ENCODE measurements at places on chromosomes 1 and 21.

DNA sequence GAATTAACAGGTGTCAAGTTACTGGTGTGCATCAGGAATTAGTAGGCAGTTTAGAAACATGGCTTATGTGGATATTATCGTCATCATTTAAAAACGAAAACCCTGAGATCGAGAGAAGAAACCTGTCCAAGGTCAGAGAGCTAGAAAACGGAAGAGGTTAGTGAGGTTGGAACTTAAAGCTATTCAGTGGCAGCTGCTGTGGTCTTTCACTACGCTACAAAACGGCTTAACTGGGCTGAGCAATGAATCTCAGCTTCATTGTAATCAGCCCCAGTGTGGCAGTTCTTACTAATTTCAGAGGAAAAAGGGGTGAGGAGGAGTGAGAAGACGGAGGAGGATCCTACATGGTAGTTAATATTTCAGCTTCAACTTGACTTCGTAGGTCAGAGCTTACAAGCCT, 77.9 kb downstream of the DAB1 start:
- no peak for DNase-seq
- H3K27me3 ChIP-seq, result no peaks in the 10 kb centered on the region
- H3K4me3 ChIP-seq, result no peak overlapping the region
- no peaks in the 10 kb centered on the region for H3K36me3 ChIP-seq
- no peaks in the 10 kb centered on the region for H3K4me1 ChIP-seq

DNA sequence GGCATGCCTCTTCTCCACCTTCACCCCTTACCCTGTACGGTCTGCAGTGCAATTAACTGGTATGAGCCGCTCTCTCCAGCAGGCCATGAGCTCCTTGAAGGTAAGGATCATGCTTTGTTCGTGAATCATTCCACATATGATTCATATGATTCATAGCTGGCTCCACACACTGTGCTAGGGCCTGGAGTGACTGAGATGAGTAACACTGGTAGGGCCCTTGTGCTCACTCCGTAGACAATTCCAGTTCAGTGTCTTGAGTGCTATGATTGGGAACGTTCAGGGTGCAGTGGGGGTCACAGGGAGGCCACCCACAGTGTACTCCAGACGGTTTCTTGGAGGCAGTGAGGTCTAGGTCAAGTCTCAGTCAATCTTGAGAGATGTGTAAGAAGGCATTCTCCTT, 239.8 kb downstream of the LMX1A start:
- H3K4me1 ChIP-seq, result peaks cover 3% of the 10 kb centered on the region
- H3K36me3 ChIP-seq, result no peaks in the 10 kb centered on the region
- no peak overlapping the region for H3K4me3 ChIP-seq

- H3K27me3 ChIP-seq, result no peaks in the 10 kb centered on the region
- no peak overlapping the region for H3K4me3 ChIP-seq
- no peak for DNase-seq
- no peaks in the 10 kb centered on the region for H3K36me3 ChIP-seq
- peaks cover 96% of the 10 kb centered on the region for H3K4me1 ChIP-seq
Measured at GRCh38 chr1:8382608-8383505, 64.9 kb downstream of the SLC45A1 start.

GRCh38 chr1:27418326-27419185, 26.1 kb downstream of the GPR3 start:
- H3K4me1 ChIP-seq, result peaks cover 59% of the 10 kb centered on the region
- peak; percentile 75 for DNase-seq
- peaks cover 22% of the 10 kb centered on the region for H3K36me3 ChIP-seq
- H3K27ac ChIP-seq, result peak overlapping the region; percentile 88
- H3K4me3 ChIP-seq, result no peak overlapping the region

- H3K36me3 ChIP-seq, result peaks cover 6% of the 10 kb centered on the region
- H3K27ac ChIP-seq, result no peak overlapping the region
- no peaks in the 10 kb centered on the region for H3K27me3 ChIP-seq
- no peak overlapping the region for H3K4me3 ChIP-seq
Measured at GRCh38 chr1:27332536-27333281, 9.1 kb upstream of the SYTL1 start.

DNA sequence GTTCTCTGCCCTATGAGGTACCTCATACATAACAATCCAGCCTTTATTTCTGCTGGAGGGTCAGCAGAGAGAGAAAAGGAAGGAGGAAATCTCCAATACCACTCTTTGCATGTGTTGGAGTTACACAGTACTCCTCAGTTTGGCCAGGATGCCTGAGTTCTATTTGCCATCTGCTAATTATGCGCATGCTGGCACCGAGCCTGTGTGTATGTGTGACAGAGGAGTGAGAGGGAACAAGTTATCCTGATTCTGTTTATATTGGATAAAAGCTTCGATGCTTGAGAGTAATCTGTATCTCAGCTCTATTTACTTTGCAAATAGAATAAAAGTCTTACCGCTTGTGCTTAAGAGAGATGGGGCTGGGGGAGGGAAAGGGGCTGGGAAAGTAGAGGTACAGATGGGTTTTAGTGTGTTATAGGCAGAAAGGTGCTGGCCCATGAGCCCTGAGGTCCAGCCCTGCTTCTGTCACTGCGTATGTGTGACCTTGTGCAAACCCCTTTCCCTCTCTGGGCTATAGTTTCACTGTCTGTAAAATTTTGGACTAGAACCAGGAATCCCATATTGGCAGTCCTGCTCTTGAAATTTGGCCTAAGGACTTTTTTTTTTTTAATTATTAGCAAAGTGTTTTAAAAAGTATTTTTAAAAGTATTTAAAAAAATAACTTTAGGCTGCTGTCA, 54.5 kb upstream of the PLXNA2 start:
- no peaks in the 10 kb centered on the region for H3K27me3 ChIP-seq
- H3K4me3 ChIP-seq, result no peak overlapping the region
- H3K4me1 ChIP-seq, result no peaks in the 10 kb centered on the region
- no peak overlapping the region for H3K27ac ChIP-seq

- DNase-seq, result no peak
- H3K27me3 ChIP-seq, result no peaks in the 10 kb centered on the region
- H3K36me3 ChIP-seq, result no peaks in the 10 kb centered on the region
- H3K4me3 ChIP-seq, result no peak overlapping the region
- no peak overlapping the region for H3K27ac ChIP-seq
- H3K4me1 ChIP-seq, result no peaks in the 10 kb centered on the region
Measured at GRCh38 chr1:55725378-55725777, 510.2 kb upstream of the USP24 start.

DNA sequence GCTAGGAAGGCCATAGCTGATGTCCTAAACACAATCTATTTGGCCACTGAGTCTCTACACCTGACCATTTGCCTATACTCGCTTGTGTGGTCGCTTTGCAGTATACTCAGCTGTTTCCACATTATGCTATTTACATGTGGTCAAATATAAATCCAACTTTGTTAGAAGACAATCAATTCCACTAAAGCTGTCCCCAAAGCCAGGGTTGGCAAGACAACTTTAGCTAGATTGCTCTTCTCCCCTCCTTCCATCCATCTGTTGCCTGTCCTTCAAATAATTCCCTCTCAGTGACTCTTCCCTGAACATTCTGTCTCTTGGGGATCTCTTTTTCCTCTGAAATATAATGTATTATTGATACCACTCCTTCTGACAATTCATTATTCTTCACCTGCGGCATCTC, 30.1 kb downstream of the AVPR1B start:
- no peak overlapping the region for H3K27ac ChIP-seq
- H3K4me3 ChIP-seq, result no peak overlapping the region
- no peaks in the 10 kb centered on the region for H3K4me1 ChIP-seq

DNA sequence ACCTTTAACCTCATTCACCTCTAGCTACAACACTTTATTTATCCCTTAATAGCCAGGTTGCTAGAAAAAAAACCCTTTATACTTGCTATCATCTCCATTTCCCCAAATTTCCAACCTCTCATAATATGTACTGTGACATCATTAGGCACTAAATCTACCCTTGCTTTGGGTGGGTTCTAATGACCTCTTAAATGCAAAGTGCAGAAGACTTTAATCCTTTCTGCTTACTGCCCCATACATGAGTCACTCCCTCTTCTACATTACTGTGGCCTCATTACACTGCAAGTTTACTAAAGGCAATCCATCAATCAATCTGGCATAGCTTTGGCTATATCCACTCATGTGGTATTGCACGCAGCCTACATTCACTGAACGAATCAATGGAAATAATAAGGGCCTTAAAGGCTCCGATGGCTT, 353.3 kb downstream of the SMYD3 start:
- no peaks in the 10 kb centered on the region for H3K4me1 ChIP-seq
- H3K27ac ChIP-seq, result no peak overlapping the region
- no peak overlapping the region for H3K4me3 ChIP-seq
- H3K36me3 ChIP-seq, result no peaks in the 10 kb centered on the region

DNA sequence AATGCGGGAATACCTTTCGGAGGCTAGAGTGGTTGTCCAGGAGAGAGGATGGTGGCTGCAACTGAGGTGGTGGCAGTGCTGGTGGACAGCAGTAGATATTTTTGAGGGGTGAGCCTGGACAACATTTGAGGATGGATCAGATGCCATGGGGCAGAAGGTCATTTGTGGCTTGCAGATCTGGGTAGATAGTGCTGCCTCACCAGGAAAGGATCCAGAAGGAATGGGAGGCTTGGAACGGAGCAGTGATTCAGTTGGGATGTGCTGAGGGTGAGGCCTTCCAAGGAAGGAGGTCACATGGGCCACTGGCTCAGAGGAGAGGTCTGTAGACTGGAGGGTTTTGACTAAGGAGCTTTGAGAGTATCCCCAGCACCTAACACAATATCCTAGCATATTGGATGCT, 110.8 kb upstream of the KAZN start:
- H3K4me1 ChIP-seq, result no peaks in the 10 kb centered on the region
- no peak for DNase-seq
- no peaks in the 10 kb centered on the region for H3K36me3 ChIP-seq
- H3K27ac ChIP-seq, result no peak overlapping the region
- no peak overlapping the region for H3K4me3 ChIP-seq
- H3K27me3 ChIP-seq, result no peaks in the 10 kb centered on the region

DNA sequence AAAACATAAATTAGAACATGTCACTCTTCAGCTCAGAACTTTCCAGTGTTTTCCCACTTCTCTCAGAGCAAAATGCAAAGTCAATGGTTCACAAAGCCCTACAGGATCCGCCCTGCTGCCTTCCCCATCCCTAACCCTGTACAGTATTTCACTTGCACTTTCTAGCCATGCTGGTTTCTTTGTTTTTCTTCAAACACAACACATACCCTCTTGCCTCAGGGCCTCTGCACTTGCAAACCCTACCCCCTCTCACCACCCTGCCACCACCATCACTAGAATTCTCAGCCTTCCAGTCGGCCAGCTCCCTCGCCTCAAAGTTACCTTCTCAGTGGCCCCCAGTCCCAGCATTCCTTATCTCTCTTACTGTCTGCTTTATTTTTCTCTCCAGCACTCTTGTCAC, 17.6 kb downstream of the TEX35 start:
- no peak for DNase-seq
- no peak overlapping the region for H3K4me3 ChIP-seq
- H3K27ac ChIP-seq, result no peak overlapping the region
- no peaks in the 10 kb centered on the region for H3K36me3 ChIP-seq
- H3K27me3 ChIP-seq, result no peaks in the 10 kb centered on the region
- H3K4me1 ChIP-seq, result no peaks in the 10 kb centered on the region

GRCh38 chr1:111956155-111956771, 33.2 kb downstream of the KCND3 start:
- peaks cover 46% of the 10 kb centered on the region for H3K4me1 ChIP-seq
- H3K4me3 ChIP-seq, result no peak overlapping the region
- H3K27ac ChIP-seq, result no peak overlapping the region
- no peaks in the 10 kb centered on the region for H3K27me3 ChIP-seq

DNA sequence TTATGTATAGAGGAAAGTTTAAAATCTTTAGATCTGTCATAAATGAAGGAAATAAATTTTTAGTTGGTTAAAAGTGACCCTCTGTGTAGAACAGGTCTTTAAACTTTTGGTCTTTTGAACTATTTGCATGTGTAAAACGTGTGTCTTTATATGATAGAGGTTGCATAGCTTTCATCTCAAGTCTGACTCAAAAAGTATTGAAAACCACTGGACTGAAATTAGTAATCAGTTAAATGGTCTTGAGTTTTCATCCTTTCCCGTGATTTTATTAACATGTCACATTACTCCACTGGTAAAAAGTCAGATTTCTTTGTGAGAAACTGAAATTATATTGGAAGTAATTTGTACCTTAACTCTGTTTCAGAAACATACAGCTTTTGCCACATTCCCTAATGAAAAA, 1.8 kb downstream of the RNPC3 start:
- peaks cover 36% of the 10 kb centered on the region for H3K4me1 ChIP-seq
- H3K27me3 ChIP-seq, result no peaks in the 10 kb centered on the region
- peaks cover 3% of the 10 kb centered on the region for H3K36me3 ChIP-seq
- H3K27ac ChIP-seq, result no peak overlapping the region
- peak overlapping the region; percentile 92 for H3K4me3 ChIP-seq

- H3K27me3 ChIP-seq, result no peaks in the 10 kb centered on the region
- H3K36me3 ChIP-seq, result no peaks in the 10 kb centered on the region
- H3K4me1 ChIP-seq, result no peaks in the 10 kb centered on the region
- no peak for DNase-seq
Measured at GRCh38 chr1:245832771-245833527, 674.1 kb downstream of the SMYD3 start.

GRCh38 chr21:20451046-20451445, 547.2 kb upstream of the NCAM2 start:
- H3K4me3 ChIP-seq, result no peak overlapping the region
- no peaks in the 10 kb centered on the region for H3K4me1 ChIP-seq
- DNase-seq, result no peak
- no peaks in the 10 kb centered on the region for H3K27me3 ChIP-seq
- H3K36me3 ChIP-seq, result no peaks in the 10 kb centered on the region
- H3K27ac ChIP-seq, result no peak overlapping the region

- no peak overlapping the region for H3K27ac ChIP-seq
- no peak for DNase-seq
- no peaks in the 10 kb centered on the region for H3K27me3 ChIP-seq
- H3K4me1 ChIP-seq, result no peaks in the 10 kb centered on the region
- no peak overlapping the region for H3K4me3 ChIP-seq
Measured at GRCh38 chr1:71666609-71667008, 585.8 kb upstream of the ZRANB2 start.

- no peak overlapping the region for H3K27ac ChIP-seq
- no peak for DNase-seq
- no peak overlapping the region for H3K4me3 ChIP-seq
Measured at GRCh38 chr1:180415985-180416633, 86.3 kb downstream of the ACBD6 start.

GRCh38 chr1:39657402-39657801, 14.5 kb downstream of the NT5C1A start:
- H3K4me1 ChIP-seq, result peaks cover 14% of the 10 kb centered on the region
- no peak for DNase-seq
- H3K27ac ChIP-seq, result no peak overlapping the region

- no peak overlapping the region for H3K27ac ChIP-seq
- no peaks in the 10 kb centered on the region for H3K4me1 ChIP-seq
- H3K36me3 ChIP-seq, result no peaks in the 10 kb centered on the region
- H3K27me3 ChIP-seq, result no peaks in the 10 kb centered on the region
Measured at GRCh38 chr1:55007625-55008024, 8.9 kb downstream of the BSND start.

All from psoas muscle (tissue), 8 donors.